Body of pancreas (tissue), 4 donors: ENCODE measurements at places on chromosomes 5 and 9.

DNA sequence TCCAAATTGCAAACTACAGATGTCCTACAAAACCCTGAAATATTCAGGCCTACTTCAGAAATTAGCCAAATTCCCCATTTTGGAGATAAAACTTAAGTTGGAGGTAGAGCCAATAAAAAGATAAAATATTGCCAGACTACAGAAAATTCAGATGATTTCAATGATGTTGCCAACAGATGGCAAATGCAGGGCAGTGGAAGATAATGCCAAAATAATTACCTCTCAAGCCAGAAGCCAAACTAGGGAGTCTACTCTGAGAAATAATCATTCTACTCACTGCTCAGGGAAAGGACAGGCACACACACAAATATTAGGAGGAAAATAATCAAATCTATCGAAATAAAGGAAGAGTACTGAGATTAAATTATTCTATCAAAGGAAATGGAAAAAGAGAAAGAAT lies 347.5 kb upstream of the CCNG1 start:
- no peak for DNase-seq

DNA sequence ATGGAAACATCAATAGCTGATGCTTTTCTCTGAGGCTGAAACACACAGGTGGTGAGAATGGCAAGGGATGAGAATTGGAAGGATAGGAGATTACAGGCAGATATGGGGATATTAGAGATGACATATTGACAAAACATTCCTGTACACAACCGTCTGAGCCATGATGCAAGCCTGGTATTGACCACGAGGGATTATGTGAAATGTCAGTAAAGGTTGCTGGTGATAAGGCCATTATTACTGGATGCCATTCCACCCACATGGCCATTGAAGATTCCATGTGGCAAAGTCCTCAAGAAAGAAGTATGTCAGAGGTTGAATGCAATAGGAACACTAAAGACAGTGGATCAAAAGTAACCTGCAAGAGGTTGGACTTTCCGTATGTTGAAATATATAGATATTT lies 15.7 kb downstream of the GRAMD2B start:
- no peak for DNase-seq

DNA sequence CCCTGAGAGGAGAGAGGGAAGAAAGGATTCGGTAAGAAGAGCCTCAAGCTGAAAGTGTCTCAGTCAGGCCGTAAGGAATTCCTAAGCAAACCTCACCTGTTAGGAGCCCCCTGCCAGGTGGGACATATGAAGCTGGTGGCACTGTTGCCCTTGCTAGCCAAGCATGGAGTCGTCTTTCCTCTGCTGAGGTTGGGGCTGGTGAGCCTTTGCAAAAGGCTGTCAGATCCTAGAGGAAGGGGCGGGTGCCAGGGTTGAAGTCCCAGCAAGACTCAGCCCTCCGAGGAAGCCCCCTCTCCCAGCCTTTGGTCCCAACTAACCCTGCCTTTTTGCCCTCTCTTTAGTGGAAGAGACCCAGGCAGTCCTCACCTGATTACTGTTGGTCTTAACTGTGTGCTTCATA lies 5.5 kb upstream of the SMIM32 start:
- DNase-seq: no peak

DNA sequence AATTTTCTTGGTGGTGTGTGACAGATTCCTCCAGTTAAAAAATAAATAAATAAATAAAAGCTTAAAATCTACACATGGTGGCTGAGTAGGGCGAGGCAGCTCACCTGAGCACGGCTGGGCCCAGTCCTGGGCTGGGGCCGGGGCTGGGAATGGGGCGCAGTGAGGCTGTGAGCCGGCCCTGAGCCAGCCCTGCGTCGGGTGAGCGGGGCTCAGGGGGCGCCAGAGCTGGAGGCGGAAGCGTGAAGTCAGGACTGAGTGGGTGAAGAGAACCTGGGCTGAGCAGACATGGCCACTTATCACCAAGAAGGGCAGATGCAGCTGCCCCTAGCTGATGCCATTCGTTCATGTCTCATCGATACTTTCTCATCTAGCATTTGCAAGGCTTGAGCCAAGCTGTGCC lies 22.8 kb upstream of the DTWD2 start:
- DNase-seq: no peak

- DNase-seq: no peak
Observed at GRCh38 chr5:40507095-40507494, 172.6 kb upstream of the PTGER4 start.
